GM03348 (cell line): ENCODE measurements at places on chromosomes 3 and 15.
A peak's percentile ranks its signal among the peaks of the same experiment; 100 is the strongest.

GRCh38 chr3:58679974-58680666, 13.5 kb upstream of the FAM3D start:
- no peak for DNase-seq

GRCh38 chr3:195094191-195094921, 176.6 kb downstream of the XXYLT1 start:
- DNase-seq = no peak

GRCh38 chr15:95663156-95664100, 667.1 kb upstream of the NR2F2 start:
- peak; percentile 46 for DNase-seq

- DNase-seq = no peak
Measured at GRCh38 chr3:151499168-151499567, 38.3 kb upstream of the IGSF10 start.

- no peak for DNase-seq
Measured at GRCh38 chr3:58478781-58479180, 13.1 kb upstream of the KCTD6 start.
